ENCODE measurements at places on chromosomes 3 and 15. TPM values are rescaled to one million over a fixed set of nuclear protein-coding genes. Genes with fewer than 3 reads are reported as not detected.

The SCN5A gene
- total RNA-seq = 0.35 TPM

The CFAP100 gene
- not detected for total RNA-seq

The COLQ gene
- 0.09 TPM for total RNA-seq

The HYAL3 gene
- 8.1 TPM for total RNA-seq

The CCDC39 gene
- 0.23 TPM for total RNA-seq

The SKIL gene
- 28.7 TPM for total RNA-seq

The NT5DC2 gene
- total RNA-seq = 158 TPM

The SI gene
- total RNA-seq = not detected

The RLBP1 gene
- total RNA-seq = not detected

The KLHDC8B gene
- total RNA-seq = 45.9 TPM

The SLC28A1 gene
- total RNA-seq = not detected

The CHRM5 gene
- under 0.01 TPM for total RNA-seq

The TBC1D23 gene
- 27.3 TPM for total RNA-seq

The COL6A5 gene
- not detected for total RNA-seq

The SPINT1 gene
- total RNA-seq = 0.58 TPM

The FETUB gene
- total RNA-seq = not detected

The ERC2 gene
- not detected for total RNA-seq

The IQGAP1 gene
- total RNA-seq = 75.9 TPM

The WDR93 gene
- total RNA-seq = not detected

The WNT7A gene
- not detected for total RNA-seq

The GOLGA6B gene
- total RNA-seq = not detected

The RPP25 gene
- 24.8 TPM for total RNA-seq

The POPDC2 gene
- total RNA-seq = 0.12 TPM

The SH3GL3 gene
- total RNA-seq = 1.3 TPM

Measured in pericardium fibroblast (primary cell).